IPS DF 6.9 (cell line): ENCODE measurements at places on chromosomes 1 and 21.

GRCh38 chr1:115949156-115949555 is 27.2 kb upstream of the SLC22A15 start:
- no peak for DNase-seq

- no peak for DNase-seq
These were observed 5.3 kb upstream of the KIF17 start for GRCh38 chr1:20723159-20723536.

DNA sequence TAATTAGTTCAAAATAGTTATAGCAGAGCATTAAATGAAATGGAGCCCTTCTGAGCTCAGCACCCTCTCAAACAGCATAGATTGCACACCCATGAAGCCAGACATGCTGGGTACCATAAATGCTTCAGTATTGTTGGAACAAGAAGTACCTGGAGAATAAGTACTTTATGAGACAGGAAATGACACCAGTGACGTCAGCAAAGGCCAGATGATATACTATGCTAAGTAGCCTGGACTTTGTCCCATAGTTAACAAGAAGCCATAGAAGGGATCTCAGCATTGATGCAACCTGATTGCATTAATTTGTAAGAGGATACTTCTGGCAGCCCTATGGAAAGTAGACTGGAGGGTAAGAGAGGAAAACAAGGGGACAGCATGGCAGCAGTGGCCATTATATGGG is 16.3 kb upstream of the GADD45A start:
- no peak for DNase-seq

GRCh38 chr1:182196897-182197870 is 135.7 kb upstream of the ZNF648 start:
- DNase-seq: no peak

DNA sequence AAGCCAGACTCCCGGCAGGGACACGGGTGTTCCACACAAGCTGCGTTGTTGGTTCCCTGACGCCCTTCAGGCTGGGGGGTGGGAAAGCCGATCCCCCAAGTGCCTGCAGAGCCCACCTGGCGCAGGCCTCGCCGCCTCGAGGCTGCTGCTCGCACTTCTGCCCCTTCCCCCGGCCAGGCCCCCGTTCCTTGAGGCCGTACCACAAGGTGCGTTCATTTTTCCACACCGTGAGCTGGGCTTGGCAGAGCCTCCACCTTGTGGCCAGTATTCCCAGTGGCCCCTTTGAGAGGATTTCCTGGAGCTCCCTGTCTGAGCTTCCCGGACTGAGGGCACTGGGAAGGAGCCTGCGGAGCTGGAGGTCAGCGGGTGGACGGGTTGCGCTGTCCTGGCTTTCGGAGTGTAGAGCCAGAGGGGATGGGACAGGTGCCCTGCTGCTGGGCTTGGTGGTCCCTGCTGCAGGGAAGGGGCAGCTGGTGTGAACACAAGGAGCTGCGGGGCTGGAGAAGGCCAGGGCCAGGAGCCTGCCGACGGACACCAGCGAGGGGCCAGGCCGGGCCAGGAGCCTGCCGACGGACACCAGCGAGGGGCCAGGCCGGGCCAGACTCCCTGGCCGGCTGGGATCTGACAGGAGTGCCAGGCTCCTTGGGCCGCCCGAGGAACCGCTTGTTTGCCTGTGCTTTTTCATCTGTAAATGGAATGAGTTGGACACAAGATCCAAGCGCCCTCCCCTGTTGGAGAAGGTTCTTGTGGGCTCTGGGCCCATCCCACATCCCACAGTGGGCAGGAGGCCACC is 18.4 kb downstream of the PDXK start:
- no peak for DNase-seq

DNA sequence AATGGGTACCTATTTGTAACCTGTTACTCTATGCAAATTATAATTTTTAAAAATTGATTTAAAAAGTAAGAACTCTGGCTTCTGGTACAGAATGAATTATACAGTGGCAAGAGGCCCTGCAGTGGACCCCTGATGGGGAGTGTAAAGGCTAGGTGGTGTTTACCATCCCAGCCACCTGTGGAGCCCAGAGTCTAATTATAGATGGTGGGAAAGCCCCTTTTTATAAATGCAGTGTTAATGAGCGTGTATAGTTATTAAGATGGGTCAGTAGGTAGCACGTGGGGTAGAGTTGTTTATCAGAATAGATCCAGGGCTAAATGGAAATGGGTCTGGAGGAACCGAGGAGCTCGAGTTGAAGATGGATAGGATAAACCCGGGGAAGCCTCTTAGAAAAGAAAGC is 13.9 kb upstream of the PRELP start:
- DNase-seq: no peak

- DNase-seq: no peak
These were observed 20.5 kb downstream of the PLEKHM2 start for GRCh38 chr1:15704526-15705183.

GRCh38 chr1:34127006-34128000 is 37.7 kb downstream of the CSMD2 start:
- no peak for DNase-seq

- DNase-seq: no peak
These were observed 64.1 kb upstream of the LRP8 start for GRCh38 chr1:53391982-53392381.

- DNase-seq: no peak
These were observed 18.3 kb upstream of the EFHD2 start for GRCh38 chr1:15391366-15391765.

- DNase-seq: no peak
These were observed 488.5 kb downstream of the NPHP4 start for GRCh38 chr1:5503556-5504363.

DNA sequence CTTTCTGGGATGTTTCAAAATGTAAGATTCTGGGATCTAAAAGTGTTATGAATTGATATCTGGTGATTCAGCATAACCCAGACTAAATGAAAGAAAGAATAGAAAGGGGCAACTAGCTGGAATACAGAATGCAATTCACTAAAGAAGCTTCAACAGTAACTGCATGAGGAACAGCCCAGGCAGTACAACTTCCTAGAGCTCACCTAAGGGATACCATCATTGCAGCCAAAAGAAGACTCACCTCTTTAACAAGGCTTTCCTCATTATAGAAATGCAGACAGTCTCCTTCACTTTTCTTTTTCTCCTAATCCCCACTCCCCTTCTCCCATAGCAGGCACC is 6.3 kb downstream of the RGS5 start:
- DNase-seq: no peak

- no peak for DNase-seq
These were observed 68.8 kb upstream of the KCNJ15 start for GRCh38 chr21:38188037-38188436.

GRCh38 chr1:221777431-221778072 is 35.7 kb upstream of the DUSP10 start:
- DNase-seq: no peak

GRCh38 chr1:177597393-177597792 is 372.5 kb downstream of the SEC16B start:
- no peak for DNase-seq

DNA sequence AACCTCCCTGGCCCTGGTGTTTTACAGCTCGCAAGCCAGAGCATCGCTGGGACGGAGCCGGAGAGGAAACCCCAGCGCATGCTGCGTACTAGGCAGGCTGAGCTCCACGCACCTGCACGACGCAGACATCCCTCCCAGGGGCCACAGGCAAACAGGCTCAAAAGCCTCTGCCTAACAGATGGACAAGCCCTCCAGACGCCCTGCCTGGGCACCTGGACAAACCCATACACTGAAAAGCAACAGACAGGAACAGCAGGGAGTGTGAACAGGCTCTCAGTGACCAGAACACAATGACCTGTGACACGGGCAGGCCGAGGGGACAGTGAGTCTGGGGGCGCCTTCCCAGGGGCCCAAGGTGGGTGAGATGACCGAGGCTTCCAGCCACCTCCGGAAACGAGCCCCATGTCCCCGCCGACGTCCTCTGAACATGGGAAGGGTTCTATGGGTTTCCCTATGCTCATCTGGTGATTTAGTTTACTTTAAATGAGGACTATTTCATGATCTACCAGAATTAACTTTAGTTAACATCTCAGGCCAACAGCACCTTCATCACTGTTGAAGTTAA is 40.3 kb downstream of the NPHP4 start:
- DNase-seq: no peak

- DNase-seq: no peak
These were observed 131.4 kb downstream of the HS2ST1 start for GRCh38 chr1:87045761-87046304.

- no peak for DNase-seq
These were observed 21.2 kb upstream of the DIP2A start for GRCh38 chr21:46437511-46437910.

DNA sequence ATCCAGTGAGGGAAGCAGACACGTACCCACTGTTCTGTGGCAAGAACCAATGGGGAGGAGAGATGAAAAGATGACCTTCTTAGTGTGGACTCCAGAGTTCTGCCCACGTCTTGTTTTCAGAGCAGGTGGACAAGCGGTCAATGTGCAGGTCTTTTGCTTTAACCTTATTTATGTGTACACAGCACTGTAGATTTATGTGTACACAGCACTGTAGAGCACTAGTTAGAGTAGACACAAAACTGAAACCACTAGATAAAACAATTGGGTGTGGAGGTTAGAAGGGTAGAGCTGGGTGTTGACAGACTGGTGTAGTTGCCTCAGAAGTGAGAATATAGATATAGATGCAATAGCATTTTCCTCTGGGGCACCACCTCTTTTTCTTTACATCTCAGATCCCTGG is 150.0 kb downstream of the MAGI3 start:
- DNase-seq: no peak

DNA sequence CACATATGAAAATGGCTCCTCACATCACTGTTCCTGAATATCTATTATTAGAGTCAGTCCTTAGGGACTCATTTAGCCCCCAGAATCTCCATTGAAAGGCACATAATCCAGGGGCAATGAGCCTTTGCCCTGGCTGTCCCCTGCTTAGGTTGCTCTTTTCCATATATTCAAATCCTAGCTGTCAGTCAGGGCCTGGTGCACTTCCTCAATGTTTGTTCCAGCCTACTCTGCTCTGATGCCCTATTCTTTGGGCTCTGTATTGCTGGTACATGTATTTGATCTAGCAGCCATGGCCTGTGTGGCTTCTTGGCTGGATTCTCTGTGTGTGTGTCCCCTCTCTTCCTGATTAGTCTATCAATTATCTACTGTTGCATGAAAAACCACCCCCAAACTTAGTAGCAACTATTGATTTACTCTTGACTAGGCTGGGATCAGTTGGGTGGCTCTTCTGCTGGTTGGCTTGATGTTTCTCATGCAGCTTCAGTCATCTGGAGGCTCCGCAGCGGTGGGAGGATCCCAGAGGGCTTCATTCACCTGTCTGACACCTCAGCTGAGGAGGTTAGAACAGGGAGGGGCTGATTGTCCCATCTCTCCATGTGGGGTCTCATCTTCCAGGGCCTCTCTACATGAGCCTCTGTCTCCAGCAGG is 107.5 kb downstream of the DTL start:
- no peak for DNase-seq

- no peak for DNase-seq
These were observed 39.6 kb upstream of the PALMD start for GRCh38 chr1:99606306-99606705.
